ENCODE measurements at places on chromosomes 4 and X.

DNA sequence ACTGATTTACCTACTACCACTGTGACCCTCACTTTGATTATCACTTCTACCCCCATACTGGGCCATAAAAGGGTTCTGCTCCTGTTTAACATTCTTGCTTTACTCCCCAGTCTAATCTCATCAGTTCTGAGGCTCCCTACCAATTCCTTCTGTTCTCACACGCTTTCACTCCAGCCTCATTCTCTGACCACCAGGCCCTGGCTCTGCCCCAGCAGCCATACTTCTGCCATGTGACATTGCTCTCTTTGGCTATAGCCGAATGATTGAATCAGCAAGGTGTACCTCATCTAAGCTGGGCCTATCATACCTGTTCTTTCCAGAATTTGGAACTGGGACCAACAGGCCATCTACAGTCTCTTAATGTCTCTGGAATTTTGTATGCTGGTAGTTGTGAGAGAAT is 14.4 kb upstream of the ELF2 start:
- no peak for DNase-seq

DNA sequence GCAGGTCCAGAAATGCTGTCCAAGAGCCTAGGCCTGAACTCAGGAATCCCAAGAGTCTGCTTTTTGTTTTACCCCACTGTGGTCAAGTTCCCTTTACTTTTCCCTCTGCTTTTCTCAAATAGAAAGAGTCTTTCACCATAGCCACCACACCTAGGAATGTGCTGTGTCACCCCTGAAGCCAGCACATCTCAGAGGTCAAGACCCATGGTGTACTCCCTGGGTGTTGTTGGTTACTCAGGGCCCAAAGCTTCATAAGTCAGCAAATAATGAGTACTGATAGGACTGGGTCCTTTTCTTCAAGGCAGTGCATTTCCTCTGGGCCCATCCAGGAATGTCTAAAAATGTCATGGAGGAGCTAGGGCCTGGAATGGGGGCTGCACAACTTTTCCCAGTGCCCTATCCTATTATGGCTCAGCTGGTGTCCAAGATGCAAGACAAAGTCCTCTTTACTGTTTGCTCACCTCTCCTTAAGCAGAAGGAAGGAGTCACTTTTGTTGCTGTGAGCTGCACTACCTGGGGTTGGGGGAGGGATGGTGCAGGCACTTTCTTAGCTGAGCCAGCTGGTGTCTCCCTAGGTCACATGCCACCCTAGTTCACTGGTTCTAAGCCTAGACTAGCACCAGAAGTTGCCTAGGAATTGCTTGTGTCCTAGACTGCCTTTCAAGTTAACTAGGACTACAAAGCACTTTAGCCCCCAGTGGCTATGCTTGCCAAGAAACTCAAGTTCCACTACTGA is 62.4 kb upstream of the RXFP1 start:
- DNase-seq: no peak

DNA sequence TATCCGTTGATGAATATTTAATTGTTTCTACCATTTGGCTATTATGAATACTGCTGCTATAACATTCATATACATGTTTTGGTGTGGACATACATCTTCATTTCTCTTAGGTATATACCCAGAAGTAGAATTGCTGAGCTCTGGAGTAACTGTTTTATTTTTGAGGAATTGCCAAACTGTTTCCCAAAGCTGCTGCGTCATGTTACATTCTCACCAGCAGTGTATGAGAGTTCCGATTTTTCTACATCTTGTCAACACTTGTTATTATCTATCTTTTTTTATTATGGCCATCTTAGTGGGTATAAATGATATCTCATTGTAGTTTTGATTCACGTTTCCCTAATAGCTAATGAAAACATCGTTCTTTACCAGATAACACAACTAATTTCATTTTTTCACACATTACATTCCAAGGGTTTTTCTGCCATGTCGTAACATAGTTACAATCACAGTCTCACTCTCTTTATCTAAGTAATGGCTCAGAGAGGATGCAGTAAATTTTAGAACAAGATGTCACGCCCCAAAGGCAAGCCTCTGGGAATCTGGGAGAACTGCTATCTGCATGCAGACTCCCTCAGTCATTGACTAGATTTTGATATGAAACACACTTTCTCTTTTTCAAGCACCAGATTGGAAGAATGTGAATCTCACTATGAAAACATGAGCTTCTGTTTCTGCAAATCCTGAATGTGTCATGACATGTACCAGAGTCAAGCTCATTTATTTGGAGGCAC is 10.3 kb downstream of the ARHGAP6 start:
- DNase-seq: no peak

DNA sequence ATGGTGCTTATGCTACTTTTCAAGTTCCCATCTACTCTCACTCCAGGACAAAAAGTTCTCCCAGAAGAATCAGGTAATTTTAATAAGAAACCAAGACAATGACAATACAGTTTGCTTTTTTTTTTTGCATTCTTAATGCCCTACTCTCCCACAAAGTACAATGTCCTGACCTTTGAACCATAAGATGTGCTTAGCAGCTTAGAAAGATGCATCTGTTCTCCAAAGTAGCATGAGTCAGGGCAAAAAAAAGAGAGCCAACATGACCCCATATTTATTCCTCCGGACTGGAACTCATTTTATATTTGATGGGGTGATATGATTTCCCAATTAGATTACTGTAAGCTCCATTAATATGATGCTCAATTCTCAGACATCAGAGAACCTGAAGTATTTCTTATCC is 16.5 kb upstream of the PDCL2 start:
- no peak for DNase-seq

DNA sequence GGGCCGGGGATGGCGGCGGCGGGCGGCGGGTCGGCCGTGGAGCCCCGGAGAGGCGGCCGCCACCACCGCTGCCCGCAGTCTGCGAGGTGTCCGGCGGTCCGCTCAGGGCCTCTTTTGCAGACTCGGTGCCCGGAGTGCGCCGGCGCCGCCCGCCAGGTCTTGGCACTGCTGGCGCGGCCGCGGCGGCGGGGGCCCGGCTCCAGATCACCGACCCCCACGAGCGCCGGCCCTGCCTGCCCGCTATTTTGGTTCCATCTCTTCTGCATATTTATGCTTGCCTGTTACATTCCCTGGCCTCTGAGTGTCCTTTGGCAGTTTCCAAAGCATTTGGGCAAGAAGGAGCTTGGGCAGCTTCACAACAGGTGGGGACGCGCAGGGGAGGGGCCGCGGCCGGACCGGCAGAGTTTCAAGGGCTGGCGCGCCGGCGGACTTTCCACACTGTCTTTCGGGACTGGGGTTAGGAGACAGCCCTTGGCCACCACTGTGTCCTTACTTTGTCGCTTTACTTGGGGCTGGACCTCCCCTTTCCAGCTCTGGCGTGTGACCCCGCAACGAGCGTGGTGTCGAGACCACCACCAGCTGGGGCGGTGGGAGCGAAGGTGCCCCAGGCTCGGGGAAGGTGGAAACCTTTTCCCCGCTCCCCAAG is 668 bp upstream of the TAPT1 start:
- DNase-seq: peak; percentile 73

DNA sequence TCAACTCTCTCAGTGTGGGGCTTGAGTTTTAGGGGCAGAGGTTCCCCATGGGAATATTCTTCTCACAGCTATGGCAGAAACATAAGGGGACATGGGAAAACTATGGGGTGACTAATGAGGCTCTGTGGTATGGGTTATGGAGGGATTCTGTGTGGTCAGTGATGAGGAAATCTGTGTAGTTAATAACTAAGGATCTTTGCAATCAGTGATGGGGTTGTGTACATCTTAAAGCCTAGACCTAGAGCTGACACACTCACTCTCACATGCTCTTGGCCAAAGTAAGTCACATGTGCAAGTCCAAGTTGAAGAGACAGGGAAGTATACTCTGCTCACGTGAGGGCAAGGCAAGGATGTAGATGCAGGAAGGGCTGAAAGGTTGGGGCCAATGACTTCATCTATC is 86.4 kb upstream of the UXT start:
- no peak for DNase-seq

- no peak for DNase-seq
These were observed 1.2 kb downstream of the GNPDA2 start for GRCh38 chr4:44725166-44725565.

GRCh38 chr4:100848841-100849240 is 331.0 kb upstream of the EMCN start:
- no peak for DNase-seq

- DNase-seq: no peak
These were observed 82.0 kb downstream of the IRF2 start for GRCh38 chr4:184392316-184392715.

GRCh38 chrX:103716962-103717361 is 6.3 kb downstream of the TMEM31 start:
- DNase-seq: no peak

DNA sequence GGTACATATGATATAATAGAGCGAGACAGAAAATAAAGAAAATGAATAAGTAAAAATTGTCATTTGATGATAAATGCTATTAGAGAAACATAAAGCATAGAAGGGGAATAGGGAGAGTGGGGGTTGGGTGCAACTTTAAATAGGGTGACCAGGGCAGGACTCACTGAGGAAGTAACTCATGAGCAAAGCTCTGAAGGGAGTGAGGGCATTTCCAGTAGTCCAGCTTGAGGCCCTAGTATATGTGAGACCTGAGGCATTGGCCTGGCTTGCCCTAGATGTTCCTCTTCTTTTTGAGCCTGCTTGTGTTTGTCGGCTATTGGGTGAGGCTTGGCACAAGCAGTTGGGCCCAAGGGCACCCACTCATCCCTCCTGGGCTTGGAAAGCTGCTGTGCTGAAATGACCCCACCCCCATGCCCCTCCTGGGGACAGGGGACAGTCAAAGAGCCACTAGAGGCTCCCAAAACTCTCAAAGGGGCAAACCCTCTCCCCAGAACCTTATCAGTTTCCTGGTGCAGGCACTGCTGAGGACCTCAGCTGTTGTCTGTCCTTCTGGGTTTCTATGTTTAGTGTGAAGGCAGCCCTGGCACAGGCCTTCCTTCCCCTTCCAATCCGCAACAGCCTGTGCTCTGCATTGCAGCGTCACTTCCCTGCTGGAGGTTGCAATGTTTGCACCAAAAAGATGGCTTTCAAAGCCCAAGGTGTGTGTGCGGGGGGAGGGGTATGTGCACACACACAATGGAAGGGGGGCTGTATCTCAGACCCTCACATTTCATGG is 40.1 kb downstream of the APLN start:
- DNase-seq: no peak

Data from left hindlimb (tissue), 1 donor.